ENCODE measurements at places on chromosomes 7 and 10.

DNA sequence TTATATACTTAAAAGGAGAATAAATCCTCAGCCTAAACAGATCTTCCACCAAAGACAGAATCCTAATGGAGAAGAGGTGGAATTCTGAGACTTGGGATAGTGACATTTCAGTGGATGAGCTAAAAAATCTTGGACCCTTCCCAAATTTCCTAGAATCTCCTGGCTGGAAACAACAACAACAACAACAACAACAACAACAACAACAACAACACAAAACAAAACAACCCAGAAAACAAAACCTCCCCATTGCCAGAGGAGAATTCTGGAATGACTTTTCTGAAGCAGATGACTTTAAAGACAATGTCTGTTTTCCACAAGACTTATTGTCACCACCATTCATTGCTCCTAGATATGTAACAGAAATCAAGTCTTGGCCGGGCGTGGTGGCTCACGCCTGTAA, 322.1 kb downstream of the ARL4A start:
- DNase-seq, result no peak

DNA sequence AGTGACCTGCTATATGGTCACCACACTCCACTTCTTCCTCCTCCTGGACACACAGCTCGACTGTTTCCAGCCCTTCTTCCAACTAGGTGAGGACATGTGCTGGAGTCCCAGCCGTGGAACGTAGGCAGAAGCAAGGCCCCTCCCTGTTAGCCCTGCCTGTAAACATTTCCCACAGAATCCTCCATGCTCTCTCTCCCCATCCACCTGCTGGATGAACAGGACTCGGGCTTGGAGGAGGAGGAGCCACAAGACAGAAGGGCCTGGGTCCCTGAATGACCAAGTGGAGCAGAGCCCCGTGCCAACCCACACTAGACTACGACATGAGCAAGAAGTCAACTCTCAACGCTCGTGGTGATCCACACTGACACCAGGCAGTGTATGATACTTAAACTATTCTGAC, 9.9 kb downstream of the CNPY1 start:
- no peak for DNase-seq

DNA sequence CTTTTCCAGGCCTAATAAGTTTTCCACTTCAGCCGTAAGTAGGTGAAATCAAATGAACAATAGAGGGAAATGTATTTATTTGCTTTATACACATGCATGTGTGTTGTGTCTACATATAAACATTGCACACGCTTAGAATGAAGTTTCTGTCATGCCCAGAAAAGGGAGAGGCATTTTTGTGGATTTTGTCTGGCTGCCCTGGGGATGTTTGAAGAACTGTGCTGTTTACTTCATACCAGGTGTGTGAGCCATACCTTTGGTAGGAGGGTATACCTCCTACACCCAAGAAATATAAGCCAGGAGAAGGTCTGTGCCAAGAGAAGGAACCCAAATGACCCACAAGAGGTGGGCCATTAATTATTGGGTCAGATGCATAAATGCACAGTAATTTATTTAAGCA, 12.8 kb downstream of the GATAD1 start:
- no peak for DNase-seq

DNA sequence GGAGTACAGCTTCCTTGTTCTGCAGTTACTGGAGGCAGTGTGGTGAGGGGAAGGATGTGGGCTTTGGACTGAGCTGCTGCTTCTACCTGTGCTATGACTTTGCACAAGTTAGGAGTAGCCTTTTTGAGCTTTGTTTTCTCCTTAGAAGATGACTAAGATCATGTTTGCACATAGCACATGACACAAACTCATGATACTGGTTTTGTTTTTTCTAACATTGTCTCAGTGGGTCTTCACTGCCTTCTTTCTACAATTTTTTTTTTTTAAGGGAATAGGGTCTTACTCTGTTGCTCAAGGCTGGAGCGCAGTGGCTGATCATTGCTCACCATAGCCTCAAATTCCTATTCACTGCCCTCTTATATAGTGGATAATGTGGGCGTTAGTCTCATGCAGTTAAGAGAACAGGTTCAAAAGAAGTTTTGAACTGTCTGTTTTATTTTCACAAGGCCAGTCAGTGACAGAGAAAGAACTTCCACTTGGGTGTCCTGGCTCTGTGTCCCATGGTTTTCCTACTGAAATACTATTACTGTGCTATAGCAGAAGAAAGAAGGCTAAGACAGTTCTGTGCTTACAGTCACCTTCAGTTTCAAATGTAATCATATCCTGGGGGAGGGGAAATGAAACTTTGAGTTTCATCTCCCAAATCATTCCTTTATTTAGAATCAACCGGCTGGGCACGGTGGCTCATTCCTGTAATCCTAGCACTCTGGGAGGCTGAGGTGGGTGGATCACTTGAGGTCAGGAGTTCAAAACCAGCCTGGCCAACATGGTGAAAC, 72.0 kb downstream of the KAT6B start:
- DNase-seq, result peak; percentile 19

DNA sequence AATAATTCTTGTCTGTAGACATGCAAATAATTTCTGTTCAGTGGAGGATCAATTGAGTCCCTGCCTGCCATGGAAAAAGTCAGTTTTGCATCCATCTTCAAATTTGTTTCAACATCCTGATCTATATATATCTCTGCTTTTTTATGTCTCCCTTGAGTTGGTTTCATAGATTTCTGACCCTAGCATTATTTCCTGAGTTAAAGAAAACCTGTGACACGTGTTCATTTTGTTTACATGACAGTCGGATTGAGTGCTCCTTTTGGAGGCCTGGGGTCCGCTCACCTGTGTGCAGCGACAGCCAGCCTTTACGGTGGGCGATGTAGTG, 674 bp downstream of the MRPS24 start:
- no peak for DNase-seq

- no peak for DNase-seq
Observed at GRCh38 chr10:125515571-125515970, 167.4 kb downstream of the TEX36 start.

GRCh38 chr7:142301923-142302550, 44.2 kb upstream of the PRSS58 start:
- peak; percentile 13 for DNase-seq

- no peak for DNase-seq
Observed at GRCh38 chr7:96135241-96135640, 186.7 kb downstream of the SLC25A13 start.

GRCh38 chr7:149006345-149006725, 22.0 kb downstream of the PDIA4 start:
- no peak for DNase-seq
